BJ (cell line): ENCODE measurements at places on chromosomes 3 and 15. TPM values are rescaled to one million over a fixed set of nuclear protein-coding genes. Genes with fewer than 3 reads are reported as not detected.
A peak's percentile ranks its signal among the peaks of the same experiment; 100 is the strongest.

GRCh38 chr15:75051711-75052110 is 28.3 kb downstream of the PPCDC start:
- no peak for DNase-seq

DNA sequence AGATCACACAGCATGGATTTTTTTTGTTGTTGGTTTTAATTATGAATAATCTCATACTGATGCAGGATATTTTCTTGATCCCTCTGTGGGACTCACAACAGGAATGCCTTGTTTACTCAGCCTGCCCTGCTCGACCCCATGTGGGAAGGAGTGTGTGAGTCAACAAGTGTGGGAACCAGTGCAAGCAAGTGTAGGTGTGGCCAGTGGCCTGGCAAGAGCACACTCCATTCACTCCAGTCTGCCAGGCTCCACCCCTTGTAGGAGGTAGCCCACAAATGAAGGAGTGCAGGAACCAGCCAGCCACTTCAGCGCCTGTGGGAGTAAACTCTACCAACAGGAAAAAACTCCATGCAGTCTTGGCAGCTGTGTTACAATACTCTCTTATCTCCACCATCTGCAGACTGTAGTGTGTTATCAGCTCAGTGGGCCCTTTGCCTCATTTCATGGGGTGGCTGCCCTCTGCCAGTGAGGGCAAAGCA is 393.6 kb downstream of the OTOL1 start:
- peak; percentile 93 for DNase-seq

- no peak for DNase-seq
Observed at GRCh38 chr3:69647511-69648110, 91.7 kb upstream of the MITF start.

The ADAMTS17 gene
- polyA plus RNA-seq, result not detected in 2 replicates

DNA sequence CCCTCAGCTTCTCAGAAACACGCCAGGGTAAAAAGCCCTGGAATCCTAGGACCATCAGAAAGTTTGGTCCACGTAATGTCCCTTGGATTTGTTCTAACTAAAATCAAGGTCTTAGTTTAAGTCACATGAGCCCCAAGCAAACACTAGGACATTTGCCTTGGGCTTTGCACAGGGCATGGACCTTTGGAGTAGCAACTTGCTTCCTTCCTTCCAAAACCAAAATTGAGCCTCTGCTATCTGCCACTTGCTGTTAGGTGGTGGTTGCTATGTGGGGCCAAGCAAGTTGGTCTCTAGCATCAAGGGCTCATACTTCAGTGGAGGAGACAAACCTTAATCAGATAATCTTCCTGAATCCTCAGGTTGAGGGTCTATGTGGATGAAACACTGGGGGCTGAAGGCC is 4.0 kb upstream of the DAG1 start:
- no peak for DNase-seq

The CPEB1 gene
- 2.4 and 4.1 TPM in 2 replicates for polyA plus RNA-seq

DNA sequence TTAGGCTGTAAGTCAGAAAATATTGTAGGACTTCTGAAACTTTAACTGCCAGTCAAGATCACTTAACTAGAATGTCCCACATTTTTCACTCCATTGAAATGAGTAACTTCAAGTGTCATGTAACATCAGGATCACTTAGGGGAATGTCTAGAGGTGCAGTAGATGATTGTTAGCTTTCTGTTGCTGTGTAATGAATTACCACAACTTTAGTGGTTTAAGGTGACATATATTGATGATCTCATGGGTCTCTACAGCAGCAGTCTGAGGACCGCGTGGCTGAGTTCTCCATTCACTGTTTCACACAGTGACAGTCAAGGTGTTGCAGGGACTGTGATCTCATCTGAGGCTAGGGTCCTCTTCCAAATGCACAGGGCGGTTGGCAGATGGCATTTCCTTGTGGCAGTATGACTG is 82.7 kb downstream of the SLC25A26 start:
- DNase-seq, result no peak

GRCh38 chr3:182686033-182686886 is 107.0 kb upstream of the ATP11B start:
- DNase-seq, result no peak

DNA sequence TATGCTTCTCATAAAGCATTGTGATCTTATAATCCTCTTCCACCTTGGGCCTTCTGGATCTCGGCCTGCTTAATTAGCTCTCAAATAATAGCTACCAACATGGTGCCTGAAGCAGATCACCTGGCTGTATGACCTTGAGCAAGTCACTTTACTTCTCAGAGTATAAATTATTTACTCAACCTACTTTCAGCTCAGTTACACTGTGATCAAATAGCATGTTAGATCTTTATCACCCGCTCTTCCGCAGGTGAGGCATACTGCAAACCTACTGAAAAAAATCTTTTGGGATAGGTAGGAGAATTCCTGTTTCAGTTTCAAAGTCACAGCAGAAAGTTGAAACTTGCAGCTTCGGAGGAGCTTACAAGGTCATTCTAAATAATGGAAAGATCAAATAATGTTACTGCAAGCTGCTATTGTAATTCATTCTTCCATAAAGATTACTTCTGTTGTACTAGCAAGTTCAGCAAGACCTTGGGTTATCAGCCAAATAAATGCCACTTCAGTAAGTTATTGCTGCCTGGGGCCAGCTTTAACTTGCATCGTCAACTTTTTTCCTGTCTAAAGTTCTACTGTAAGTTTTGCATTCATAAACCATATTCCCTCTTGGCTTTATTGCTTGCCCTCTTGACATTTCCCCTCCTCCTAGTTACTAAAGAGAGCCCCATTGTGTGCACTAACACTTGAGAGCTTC is 268.4 kb upstream of the ATP11B start:
- DNase-seq, result no peak

The SLC30A4 gene
- polyA plus RNA-seq, result 5.2 and 7.1 TPM in 2 replicates

GRCh38 chr3:64716110-64716710 is 28.4 kb upstream of the ADAMTS9 start:
- DNase-seq, result no peak

The ADAMTSL3 gene
- polyA plus RNA-seq, result not detected in 2 replicates

DNA sequence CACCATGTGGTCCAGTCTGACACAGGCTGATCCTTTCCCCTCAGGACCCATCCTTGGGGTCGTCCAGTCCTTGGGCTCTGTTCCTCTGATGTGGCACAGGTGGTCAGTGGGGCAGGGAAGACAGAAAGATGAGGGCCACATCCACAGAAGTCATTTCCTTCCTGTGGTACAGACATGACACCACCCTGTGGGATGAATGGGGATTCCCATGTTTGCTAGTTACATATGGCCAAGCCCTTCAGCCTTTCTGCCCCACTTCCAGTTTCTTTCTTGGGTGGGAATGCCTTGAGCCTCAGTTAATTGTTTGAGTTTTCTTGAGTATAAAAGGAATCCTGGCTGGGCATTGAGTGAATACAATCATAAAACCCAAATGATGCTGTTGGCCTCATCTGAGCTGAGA is 284.7 kb upstream of the CTDSPL start:
- no peak for DNase-seq

DNA sequence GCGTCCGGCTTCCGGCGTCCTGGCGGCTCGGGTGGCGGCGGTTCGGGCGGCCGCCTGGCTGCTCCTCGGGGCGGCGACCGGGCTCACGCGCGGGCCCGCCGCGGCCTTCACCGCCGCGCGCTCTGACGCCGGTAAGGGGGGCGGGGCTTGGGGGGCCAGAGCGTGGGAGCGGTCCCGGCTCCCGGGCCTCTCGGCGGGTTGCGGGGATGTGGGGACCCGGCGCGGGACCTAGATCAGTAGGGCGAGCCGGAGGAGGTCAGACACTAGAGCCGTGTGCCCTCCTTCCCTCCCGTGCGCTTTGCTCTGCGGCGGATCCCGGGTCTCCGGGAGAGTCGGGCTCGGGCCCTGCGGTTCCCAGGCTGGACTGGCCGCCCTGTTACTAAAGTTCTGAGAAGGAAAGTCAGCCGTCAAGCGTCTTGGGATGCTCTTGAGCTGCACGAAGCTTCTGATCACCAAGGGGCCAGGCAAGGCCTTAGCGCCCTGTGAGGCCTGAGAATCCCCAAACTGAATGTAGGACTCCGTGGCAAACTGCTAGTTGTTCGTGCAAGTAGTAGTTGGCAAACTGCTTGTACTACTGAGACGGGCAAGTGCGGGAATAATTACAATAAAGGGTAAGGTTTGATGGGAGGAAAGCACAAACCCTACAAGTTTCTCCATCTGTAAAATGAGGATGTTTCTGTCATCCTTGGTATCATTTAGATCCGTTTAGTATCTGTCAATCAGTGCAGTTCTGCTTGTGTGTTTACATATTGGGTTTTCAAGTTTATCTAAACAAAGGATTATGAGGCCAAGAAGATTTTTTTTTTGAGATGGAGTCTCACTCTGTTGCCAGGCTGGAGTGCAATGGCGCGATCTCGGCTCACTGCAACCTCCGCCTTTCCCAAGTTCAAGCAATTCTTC is 587 bp downstream of the PIGX start:
- DNase-seq, result no peak

- DNase-seq, result no peak
Observed at GRCh38 chr3:174495311-174495710, 363.8 kb upstream of the NAALADL2 start.

- DNase-seq, result no peak
Observed at GRCh38 chr3:22490747-22491146, 712.4 kb upstream of the UBE2E2 start.

- no peak for DNase-seq
Observed at GRCh38 chr15:67840749-67841512, 1.1 kb upstream of the RNU6-1 start.

DNA sequence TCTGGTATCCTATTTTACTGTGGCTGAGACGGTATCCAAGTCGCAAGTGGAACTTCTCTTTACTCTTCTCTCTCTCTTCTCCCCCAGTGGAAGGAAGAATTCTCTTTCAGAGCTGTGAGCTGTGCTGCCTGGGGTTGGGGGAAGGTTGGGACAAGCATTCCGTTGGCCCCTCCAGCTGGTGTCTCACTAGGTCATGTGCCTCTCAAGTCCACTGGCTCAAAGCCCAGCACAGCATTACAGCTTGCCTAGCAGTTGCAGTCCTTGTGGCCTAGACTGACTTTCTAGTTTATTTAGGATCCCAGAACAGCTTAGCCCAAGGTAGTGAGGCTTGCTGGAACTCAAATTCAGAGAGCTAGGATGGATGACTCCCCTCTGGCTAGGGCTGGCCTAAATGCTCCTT is 76.1 kb upstream of the SPATA16 start:
- DNase-seq, result no peak

The REC114 gene
- not detected in 2 replicates for polyA plus RNA-seq

- no peak for DNase-seq
Observed at GRCh38 chr3:196284396-196284795, 3.1 kb downstream of the PCYT1A start.

GRCh38 chr15:100764778-100765466 is 114.7 kb upstream of the ALDH1A3 start:
- DNase-seq, result no peak

- no peak for DNase-seq
Observed at GRCh38 chr3:167996514-167996913, 99.2 kb downstream of the GOLIM4 start.

The RETNLB gene
- not detected in 2 replicates for polyA plus RNA-seq

GRCh38 chr15:65400760-65401610 is 21.8 kb downstream of the IGDCC4 start:
- no peak for DNase-seq

DNA sequence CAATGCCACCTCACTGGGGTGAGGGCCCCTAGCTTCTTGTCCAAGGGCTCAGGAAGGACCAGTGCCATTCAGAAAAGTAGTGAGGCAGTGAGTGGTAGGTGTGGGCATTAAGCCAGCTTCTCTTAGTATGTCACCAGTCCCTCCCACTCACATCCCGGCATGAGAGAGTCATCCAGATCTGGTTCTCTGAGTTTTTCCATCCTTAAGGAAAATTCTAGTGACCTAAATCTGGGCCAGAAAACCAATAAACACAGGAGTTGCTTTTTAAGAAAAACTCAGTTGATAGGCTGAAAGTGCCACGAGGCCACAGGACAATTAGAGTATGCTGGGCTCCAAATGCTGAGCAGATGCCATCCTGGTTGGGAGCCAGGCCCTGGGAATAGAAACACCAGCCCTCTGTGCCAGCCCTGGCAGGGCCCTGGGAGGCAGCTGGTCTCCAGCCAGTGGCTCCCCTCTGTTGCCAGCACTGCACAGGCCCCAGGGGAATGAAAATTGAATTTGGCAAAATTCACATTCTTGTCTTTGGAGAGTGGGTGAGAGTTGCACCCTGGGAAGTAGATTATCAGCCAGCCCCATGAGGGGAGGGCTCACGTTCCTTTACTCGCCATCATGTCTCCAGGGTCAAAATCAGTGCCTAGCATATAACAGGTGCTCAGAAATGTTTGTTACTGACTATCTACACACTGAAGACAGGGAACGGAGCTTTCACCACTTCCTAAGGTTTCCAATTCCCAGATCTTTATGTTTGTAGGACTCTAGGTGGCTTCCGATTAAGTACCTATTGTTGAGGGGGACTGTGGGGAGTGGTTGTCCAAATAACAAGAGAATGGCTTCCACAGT is 52.8 kb downstream of the FAM43A start:
- DNase-seq, result peak; percentile 49

The PLA2G4D gene
- polyA plus RNA-seq, result not detected in 2 replicates

The CHRD gene
- polyA plus RNA-seq, result 0.83 and 1.5 TPM in 2 replicates

DNA sequence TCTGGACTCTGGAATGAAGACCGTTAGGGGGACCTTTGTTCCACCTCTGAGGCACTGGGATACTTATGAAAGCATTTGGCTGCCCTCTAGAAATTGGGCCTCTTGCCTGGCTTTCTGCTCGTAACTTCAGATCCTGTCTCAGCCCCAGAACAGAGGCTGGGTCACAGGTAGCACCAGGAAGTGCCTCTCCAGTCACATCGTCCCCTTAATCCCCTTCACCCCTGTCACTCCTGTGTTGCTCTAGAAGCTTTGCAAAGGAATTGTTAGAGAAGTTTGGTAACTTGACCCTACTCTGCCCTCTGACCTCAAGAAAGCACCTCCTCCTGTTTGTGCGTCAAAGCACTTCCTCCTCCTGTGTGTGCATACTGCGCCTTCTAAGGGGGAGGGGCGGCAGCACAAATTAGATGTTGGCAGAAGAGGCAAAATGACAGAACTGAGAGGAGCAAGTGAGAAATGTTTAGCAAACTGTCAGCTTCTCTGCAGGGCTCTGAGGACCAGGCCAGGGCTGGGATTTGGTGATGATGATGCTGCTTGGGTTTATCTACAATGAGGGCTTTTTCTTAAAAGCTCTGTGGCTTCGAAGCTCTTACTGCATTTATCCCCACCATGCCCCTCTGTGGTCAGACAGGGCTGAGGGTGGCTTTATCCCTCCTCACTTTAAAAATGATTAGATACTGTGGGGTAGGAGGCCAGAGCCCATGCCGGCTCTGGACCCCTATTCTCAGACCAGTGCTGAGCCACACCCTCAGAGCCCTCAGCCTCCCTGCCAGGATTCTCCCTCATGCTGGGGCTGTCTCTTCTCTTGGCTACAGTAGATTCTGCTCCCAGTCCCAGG is 76.2 kb downstream of the LARS2 start:
- DNase-seq, result no peak

The RHCG gene
- polyA plus RNA-seq, result not detected in 2 replicates

The DZIP3 gene
- 5.4 and 8.7 TPM in 2 replicates for polyA plus RNA-seq

- DNase-seq, result no peak
Observed at GRCh38 chr3:157406394-157406793, 30.3 kb upstream of the PTX3 start.

- DNase-seq, result no peak
Observed at GRCh38 chr3:12187448-12188327, 29.0 kb upstream of the TIMP4 start.

DNA sequence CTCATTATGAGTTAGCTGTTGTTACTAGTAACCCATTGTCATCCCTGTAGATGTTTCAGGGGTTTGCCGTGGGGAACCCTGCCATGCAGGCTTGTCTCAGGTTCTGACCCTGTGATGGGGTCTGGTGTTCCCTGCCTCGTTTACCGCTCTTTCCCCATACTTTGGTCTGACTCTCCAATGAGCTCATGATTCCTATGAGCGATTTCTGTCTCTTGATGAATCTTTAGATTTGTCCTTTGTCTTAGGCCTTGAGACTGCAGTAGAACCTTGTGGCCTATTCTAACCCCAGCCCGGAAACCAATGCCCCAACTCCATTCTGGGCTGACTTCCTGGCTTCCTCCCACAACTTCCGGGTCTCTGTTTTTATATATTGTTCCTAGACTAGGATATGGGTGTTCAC is 11.3 kb upstream of the IQGAP1 start:
- DNase-seq, result no peak
